ENCODE measurements at places on chromosomes 12 and 14.

GRCh38 chr12:4135919-4136605, 137.5 kb upstream of the CCND2 start:
- DNase-seq = peak; percentile 79

GRCh38 chr12:53939141-53940108, 794 bp downstream of the HOXC13 start:
- DNase-seq = no peak

- no peak for DNase-seq
Measured at GRCh38 chr14:103528146-103528586, 830 bp upstream of the TRMT61A start.

DNA sequence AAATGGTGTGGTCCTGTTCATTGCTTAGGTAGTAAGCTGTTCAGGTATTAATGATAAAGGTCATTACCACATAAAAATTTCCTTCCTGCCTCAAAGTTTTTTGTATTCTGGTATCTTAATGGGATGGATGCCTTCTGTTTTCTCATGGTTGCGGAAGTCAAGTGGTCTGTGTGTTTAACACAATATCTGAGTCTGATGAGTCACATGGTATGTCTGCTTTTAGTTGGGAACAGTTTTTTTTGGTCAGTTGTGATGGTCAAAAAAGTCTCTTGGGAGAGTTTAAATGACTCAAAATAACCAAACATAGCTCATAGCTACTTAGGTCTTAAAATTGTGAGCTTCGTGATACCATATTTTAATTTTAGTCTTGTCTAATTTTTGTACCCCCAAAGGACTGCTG, 40.7 kb downstream of the STK38L start:
- DNase-seq = no peak
